ENCODE measurements at places on chromosomes 16 and 17.

DNA sequence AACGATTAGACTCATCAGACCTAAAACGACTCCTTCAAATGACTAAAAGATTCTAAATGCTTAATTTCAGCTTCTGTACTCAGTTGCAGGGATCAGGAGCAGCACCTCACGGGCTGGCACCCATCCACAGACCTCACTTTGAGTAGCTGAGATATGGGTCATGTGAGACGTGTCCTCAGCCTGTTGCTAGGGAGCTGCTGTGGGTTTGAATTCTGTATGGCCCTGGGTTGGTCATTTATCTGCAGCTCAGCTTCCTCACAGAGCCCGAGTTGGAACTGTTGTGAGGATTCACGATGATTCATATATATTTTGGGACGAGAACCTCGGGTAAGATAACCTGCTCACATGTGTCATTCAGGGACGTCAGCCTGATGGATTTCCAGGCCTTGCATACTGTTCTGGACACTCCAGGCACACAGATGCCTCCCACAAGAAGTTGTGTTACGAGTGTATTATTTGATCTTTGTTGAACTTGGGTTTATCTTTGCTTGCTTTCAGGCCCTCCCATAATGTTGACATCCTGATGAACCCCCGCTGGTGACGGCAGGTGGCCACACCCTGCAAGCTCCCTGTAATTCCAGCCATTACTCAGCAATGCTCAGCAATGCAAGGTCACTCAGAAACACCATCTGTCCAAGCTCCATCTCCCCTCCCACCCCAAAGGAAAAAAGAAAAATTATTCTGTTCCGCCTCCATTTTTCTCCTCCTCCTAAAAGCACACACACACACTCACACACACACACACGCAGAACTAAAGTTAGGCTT lies 137.6 kb downstream of the RBFOX3 start:
- DNase-seq = no peak

DNA sequence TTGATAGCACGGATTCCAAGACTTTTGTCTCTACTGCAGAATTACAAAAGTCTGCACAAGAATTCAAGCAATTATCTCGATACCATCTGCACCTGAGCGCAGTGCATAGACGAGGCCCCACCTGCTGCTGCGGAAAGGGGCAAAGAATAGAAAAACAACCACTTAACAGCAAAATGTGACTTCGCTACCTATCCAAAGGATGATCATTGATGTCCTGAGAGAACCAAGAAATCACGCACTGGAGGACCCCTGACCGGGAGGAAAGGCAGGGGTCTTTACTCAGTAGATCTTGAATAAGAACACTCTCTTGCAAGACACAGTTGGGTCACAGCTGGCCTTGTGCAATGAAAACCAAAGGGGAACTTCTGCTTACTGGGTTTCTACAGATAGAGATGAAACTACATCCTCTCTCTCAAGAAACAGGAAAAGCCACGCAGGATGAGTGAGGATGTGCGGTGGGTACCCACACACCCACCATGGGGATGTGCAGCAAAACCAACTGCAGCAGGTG lies 147.4 kb upstream of the RPH3AL start:
- no peak for DNase-seq

DNA sequence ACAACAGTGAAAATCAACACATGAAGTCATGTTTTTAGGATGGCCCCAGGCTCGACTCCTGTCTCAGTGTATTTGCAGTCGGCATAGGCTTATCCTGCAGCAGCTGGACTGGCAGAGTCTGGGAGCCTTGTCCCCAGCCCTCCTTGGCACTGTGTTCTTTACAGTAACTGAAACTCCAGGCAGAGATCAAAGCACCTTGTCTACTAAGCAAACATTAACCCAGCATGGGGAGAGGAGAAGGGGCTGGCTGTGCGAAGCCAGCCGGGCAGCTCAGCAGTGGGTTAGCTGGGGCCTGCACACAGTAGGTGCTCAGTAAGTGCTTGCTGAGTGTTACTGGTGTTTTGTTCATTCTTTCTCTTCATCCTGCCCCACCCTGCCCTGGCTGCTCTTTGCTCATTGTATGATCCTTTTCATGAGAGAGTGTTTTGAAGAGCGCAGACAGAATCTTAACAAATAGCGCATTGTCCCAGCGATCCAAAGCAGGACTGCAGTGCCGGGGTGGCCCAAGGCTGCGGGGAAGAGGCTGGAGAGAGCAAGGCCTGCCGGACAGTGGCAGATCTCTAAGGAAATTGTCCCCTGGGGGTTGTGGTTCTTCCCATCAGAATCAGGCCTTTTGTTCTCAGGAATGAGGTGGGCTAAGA lies 23.5 kb upstream of the ITGB4 start:
- no peak for DNase-seq

DNA sequence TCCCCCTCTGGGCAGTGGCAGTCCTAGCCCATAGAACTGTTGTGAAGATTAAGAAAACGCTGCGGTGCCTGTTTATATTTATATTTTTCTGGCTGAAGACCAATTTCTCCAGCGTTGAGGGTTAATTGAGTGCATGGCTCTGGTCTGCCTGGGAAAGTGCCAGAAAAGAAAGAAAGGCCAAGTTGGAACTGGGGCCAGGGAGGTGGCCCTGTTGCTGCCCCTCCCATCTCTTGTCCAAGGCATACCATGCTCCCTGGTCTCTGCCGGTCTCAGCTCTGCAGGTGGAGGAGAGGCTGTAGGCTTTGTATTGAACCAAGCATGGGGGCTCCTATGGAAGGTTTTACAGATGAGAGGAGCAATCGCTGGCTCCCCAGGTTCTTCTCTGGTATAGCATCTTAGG lies 124.7 kb downstream of the MGAT5B start:
- DNase-seq = no peak

- no peak for DNase-seq
These were observed 226.4 kb upstream of the MON1B start for GRCh38 chr16:76964464-76965154.

GRCh38 chr16:81137754-81138153 lies 41.6 kb upstream of the GCSH start:
- DNase-seq = no peak

DNA sequence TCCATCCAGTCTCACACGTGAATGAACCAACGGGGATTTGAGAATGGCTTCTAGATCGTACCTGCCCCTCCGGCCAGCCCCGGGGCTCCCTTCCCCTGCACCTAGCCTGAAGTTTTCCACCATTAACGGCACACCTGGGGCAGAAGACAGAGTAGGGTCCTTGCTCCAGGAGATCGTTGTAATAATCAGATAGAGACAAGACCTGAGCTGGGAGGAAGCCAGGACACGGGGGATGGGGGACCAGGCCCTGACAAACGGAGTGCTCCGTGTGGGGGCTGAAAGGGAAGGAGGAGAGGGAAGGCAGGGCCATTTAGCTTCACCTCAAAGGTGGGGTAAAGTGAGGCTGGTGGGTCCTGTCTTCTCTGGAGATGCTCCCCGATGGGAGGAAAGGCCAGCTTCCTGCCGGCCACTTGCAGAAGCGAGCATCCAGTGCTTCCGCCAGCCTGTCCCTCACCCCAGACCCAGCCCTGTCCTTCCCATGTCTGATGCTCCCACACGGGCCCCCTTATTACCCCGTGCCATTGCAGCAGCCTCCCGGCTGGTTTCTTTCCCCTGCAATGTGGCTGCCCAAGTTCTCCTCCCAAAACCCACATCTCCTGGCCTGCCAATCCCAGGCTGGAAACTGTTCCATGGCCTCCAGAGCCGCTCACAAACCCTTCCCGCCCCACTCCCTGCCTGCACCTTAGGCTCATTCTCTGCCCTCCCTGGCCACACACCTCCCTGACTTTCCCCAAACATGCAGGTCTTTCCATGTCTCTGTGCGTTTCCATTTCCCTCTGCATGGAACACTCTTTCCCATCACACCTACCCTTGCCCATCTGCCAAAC lies 79.3 kb downstream of the MRC2 start:
- DNase-seq = no peak

DNA sequence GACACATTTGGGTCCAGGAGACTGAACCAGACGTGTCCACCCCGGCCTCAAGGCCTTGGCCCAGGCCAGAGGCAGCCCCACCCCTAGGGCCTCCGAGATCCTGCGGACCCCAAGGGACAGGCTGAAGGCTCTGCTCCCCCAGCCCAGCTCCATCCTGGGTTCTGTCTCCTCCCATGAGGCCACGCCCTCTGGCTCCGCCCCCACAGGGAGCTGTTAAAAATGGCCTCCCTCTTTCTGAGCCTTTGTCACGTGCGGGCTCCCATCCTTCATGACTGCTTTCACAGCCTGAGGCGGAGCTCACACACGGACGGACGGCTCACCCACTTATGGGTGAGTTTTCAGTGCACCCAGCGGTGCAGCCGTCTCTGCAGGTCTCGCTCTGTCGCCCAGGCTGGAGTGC lies 6.5 kb upstream of the CACNA1H start:
- DNase-seq = no peak

DNA sequence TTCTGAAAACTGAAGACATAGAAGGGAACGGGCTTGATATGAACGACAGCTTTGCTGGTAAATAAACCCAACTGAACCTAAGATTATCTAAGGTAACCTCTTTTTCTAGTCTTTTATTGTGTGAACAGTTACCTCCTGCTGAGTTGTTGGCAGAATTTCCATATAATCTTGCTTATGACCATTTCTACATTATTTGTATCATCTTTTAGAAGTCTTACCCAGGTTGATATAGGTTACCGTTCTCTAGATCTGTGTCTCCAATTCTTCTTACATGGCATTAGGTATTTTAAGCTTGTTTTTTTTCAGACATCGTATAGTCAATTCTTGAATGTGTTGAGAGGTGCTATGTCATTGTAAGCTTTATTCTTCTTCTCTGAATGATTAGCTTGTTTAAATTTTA lies 24.3 kb downstream of the TTC19 start:
- DNase-seq = no peak

DNA sequence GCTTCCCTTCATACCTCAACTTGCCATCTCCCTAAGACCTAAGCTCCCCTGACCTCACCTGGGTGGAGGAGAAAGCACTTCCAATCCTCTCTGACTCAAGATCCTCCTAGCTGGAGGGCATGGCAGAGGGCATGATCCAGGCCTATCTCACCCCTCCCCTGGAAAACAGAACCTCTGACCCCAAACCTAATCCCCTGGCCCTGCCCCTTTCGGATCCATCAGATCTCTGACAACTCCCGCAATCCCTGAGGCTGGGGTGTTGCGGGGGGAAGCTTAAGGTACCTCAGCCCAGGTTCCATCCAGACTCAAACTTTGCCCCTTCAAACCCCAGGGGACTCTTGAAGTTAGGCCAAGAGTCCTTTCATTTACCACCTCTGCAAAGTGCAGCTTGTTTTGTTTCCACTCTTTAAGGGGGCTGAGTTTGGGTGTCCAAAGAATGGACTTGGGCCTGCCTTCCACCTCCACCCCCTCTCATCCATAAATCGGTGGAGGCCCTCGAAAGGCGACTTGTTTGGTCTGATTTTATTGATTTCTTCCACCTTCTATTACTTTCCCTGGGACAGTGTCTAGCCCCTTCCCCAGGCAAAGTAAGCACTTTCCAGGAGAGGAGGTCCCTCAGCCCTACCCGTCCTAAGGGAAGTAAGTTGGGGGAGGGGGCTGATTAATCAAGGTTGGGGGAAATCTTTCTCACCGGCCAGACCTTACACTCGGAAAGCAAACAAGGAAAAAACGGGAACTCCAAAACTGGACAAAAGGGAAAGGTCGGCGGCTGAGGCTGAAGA lies 2.6 kb downstream of the EPOP start:
- no peak for DNase-seq
